ENCODE measurements at places on chromosomes 16 and 17.
A peak's percentile ranks its signal among the peaks of the same experiment; 100 is the strongest.

GRCh38 chr16:31190818-31191444 lies 11.0 kb downstream of the FUS start:
- DNase-seq = no peak

- no peak for DNase-seq
These were observed 40.2 kb downstream of the KSR1 start for GRCh38 chr17:27496437-27496943.

DNA sequence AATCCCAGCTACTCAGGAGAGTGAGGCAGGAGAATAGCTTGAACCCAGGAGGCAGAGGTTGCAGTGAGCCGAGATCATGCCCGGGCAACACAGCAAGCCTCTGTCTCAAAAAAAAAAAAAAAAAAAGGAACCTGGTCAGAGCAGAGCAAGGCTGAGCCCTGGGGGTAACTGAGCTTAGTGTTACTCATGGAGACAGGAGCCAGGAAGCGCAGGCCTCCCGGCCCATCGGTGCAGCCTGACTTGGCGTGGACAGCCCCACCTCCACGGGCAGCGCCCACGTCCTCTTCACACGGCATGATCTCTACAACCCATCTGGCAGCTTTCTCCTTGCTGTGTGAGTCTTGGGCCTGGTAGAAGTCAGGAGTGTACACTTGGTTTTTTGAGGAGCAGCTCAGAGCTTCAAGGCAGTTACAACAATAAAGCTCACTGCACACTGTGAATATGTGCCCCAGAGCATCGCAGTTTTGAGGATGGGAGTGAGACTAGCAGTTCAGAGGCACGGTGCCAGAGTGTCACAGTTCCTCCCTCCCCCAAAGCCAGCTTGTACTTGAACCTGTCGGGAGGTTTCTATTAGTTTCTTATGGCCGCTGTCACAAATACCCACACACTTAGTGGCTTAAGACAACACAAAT lies 129.9 kb downstream of the RAP1GAP2 start:
- DNase-seq = peak; percentile 71

- DNase-seq = peak; percentile 84
These were observed 14.0 kb downstream of the FMNL1 start for GRCh38 chr17:45235416-45236281.

DNA sequence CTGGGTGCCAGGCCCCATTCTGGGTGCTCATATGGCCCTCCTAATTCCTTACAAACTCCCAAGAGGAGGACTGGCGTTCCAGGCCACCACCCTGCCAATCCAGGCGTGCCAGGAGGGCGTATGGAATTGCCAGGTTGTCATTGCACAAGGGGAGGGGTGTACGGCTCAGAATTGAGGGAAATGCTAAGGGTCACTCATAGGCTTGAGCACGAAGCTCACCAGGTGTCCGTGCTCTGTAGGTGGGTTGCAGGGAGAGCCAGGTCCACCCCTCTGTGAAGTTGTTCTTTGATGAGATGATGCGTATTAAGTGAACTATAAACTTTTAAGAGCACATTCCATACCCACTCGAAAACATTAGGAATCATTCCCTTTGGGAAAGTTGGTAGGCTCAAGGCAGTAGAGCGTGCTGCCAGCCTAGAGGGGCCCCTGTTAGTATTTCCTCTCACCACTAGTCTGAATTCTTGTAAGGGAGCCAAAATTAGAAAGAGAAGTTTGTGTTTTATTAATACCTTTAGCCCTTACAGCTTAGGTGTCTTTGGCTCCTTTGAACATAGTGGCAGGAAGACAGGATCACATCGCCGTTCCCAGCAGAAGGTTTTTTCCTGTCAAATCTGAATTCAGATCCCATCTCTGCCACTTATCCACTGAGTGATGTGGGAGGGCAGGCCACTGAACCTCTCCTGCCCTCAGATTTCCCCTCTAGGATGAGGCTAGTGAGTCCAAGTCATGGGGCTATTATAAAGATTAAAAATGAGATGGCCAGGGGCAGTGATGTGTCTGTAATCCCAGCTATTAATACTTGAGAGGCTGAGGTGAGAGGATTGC lies 38.7 kb upstream of the NFAT5 start:
- no peak for DNase-seq

DNA sequence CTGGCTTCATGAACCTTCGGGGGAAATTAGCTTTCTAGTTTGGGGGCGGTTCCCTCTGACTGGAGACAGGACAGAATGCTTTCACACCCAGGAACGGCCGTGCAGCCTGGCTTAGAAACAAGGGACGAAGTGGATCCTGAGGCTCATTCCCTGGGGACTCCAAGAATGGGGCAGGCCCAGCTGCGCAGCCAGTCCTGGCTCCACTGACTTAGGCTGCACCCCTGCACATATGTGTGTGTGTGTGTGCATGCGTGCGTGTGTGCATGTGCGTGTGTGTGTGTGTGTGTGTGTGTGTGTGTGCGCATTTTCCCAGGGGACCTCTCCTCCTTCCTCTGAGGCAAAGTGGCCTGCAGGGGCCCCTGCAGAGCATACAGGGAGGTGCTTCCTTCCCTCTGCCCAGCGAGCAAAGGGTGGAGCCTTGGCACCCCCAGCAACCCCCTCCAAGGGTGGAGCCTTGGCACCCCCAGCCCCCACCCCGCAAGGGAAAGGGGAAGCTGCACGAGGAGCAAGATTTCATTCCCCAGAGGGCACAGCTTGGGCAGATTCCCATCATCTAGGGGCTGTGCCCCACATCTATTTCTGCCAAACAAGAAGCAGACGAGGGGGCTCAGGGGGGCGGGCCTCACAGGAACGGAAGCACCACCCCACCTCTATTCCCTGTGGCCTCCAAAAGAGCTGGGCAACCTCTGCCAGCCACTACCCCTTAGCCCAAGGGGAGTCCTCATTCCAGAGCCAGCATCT lies 97.6 kb upstream of the CBX4 start:
- DNase-seq = no peak

GRCh38 chr16:50245417-50246298 lies 20.7 kb upstream of the ADCY7 start:
- peak; percentile 90 for DNase-seq

DNA sequence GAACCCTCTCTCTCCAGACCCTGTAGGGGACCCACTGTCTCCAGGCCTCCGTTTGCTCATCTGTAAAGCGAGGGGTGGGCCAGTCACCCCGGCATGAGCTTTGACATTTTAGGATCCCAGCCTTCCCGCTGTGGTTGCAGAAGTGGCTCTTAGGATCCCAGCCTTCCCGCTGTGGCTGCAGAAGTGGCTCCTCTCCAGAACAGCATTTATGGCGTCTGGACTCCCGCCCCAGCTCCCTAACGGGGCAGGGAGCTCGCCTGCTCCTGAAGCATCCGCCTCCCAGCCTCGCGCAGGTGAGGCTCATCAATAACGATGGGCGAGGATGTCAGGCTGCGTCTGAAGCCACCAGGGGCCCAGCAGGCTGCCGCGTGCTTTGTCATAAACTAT lies 222.3 kb upstream of the TNRC6C start:
- DNase-seq = no peak

DNA sequence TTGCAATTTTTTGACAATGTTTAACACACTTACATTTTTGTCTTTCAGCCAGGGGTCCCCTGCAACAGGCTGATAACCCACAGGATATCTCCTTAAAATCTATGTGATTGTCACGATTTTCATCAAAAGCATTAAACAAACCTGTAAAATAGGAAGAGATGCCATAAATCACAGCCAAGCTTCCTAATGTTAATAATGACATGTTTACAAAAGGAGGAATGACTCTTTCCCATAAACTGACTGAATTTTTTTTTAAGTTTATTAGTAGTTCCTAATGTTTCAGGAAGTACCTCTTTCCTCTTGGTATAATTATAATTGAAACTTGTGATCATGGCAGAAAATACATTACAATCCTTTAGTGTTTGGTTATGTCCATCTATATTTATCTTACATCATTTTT lies 119.6 kb downstream of the CA4 start:
- DNase-seq = no peak

GRCh38 chr16:88703486-88704309 lies 2.5 kb downstream of the RNF166 start:
- DNase-seq = no peak

- no peak for DNase-seq
These were observed 92.2 kb downstream of the CMC2 start for GRCh38 chr16:80914379-80915078.

DNA sequence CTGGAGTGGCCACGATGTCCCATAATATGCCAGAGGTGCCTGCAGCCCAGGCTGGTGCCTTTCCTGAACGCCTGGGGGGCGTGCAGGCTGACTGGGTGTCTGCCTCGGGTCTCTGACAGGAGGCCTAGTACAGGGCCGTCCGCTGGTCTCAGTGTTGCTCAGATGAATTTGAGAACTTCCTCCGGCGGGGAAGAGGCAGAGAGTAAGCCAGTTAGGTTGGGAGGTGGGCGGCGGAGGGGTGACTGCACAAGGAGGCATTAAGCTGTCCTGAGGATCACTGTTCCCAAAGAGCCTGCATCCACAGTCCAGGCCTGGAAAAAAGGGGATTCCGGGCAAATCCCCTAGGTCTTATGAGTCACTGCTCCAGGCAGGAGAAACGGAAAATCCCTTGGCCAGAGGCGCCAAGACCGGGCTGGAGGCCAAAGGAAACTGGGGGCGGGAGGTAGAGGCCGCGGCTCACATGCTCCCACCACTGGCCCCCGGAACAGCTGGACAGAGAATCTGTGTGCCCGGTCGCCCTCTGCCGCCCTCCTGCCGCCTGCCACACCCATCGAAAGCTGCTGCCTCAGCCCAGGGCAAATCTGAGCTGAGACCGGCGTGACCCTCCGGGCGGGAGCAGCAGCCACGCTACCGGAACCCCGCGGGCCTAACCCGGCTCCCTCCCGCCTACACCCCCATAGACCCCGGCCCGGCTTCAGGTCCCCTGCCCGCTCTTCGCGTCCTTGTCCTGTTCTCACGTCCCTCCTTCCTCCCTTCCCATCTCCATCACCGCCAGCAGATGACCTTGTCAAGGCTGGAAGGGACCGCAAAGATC lies 1.2 kb downstream of the TRIM47 start:
- DNase-seq = peak; percentile 98

GRCh38 chr16:70728150-70728549 lies 42.3 kb upstream of the MTSS2 start:
- no peak for DNase-seq

DNA sequence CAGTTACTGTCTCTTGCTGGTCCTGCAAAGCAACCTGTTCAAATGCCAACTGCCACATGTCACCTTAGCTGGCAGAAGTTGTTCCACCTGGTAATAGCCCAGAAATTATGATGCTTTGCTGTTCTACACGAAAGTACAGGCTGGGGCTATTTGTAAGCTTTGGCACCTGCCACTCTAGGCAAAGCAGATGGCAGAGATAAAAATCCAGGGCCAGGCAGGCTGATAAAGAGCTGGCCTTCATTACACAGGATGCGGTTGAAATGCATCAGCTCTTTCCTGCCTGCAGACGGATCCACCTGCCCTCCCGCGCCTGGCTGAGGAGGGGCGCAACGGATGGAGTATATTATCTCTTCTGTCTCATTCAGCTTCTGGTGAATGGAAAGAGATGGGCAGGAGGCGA lies 29.3 kb upstream of the KDM8 start:
- no peak for DNase-seq

- DNase-seq = no peak
These were observed 3.1 kb downstream of the HEXIM2 start for GRCh38 chr17:45164734-45165269.

DNA sequence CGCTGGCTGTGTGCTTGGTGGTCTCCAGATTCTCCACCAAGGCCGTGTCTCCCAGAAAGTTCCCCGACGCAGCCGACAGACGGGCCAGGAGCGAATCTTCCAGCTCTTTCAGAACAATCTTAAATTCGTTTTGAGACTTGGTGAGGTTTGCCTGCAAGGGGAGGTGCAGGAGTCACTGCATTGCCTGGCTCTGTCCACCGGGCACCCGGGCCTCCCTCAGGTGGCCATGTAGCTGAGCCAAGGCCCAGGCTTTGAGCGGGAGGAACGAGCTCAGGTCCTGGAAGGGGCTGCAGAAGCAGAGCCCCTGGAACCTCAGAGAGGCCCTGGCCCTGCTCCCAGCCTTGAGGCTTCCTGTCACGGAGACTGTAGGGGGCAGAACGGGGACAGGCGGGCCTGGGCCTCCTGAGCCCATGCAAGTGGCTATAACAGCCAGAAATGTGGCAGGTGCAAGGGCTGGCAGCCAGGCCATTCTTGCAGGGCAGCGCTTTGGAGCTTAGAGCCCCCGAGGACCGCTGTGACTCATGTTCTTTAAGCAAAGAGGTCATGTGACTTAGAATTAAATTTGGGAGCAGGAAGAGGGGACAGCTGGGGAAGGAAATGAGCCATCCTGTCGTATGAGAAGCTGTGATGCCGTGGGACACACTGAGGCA lies 72.4 kb downstream of the PGS1 start:
- DNase-seq = no peak

- DNase-seq = no peak
These were observed 50.0 kb upstream of the IRX6 start for GRCh38 chr16:55273959-55274358.

- no peak for DNase-seq
These were observed 14.2 kb downstream of the TRPV1 start for GRCh38 chr17:3594976-3595375.

- no peak for DNase-seq
These were observed 61.2 kb downstream of the TMEM186 start for GRCh38 chr16:8736123-8736668.

GRCh38 chr17:3744014-3744413 lies 20.3 kb downstream of the HASPIN start:
- peak; percentile 55 for DNase-seq

GRCh38 chr17:71764505-71764904 lies 356.3 kb upstream of the SOX9 start:
- peak; percentile 39 for DNase-seq

DNA sequence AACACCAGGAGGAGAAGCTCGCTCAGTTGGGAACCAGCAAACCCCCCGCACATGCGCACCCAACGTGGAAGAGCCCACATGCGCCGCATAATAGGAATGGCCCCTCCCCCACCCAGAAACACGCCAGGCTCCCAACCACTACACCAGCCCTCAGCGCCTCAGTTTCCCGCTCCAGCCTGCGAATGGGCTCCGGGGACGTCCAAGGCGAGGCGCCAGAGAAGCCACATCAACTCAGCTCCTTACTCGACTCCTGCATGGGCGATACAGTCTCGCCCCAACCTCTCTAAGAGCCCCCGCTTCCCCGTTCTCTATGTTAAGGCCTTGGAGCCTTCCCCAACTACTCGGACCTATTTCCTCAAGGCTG lies 504 bp downstream of the SRSF1 start:
- DNase-seq = peak; percentile 88

DNA sequence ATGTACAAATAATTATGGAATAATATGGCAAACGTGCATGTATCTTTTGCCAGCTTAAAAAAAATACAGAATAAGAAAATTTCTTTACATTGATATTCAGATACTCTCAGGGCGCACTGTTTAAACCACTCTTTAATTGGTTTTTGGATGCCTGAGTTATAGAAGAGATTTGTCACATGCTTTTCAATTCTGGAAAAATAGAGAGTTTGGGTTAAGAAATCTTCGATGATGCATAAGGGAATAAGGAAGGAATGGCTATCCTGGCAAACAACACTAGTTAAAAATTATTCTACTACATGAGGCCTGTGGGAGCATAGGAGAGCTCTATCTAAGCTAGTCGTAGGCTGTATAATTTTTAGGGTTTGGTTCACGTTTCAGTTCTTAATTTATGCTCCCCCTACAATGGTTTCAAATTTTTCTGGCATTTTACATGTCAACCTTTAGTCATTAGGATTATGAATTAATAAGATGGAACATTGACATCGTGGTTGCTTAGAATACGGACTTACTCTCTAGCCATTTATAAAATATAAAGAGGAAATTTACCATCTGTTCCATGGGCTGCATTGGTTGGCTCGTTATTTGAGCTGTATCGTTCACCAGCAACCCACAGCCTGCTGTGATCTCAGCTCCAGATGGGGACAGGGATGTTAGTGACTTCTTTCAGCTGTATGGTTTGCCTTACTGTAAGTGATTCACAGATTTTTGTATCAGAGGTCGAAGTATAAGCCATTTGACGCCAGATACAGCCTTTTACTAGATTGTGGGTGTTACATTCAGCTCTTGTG lies 15.9 kb downstream of the NARF start:
- no peak for DNase-seq

Measured in ELR (cell line).